ENCODE measurements at places on chromosomes 2 and 18.

GRCh38 chr2:170930131-170930990 is 1.3 kb downstream of the GORASP2 start:
- peak; percentile 51 for DNase-seq

DNA sequence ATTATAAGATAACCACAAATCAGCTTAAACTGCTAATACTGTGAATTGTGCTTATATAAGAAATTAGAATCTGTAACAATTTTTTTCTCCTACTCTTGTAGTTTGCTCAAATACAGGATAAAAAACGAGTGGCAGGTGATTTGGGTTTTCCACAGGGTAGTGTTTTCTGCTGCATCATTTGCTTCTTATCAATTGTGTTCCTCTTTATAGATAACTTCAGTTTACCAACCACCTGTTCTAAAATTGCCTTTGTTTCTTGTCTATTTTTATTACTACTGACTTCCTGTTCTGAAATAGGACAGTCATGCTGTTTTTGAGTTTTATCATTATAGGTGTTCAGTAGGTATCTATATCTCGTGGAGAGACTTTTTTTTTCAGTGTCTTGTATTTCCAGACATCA is 56.9 kb downstream of the MFSD6 start:
- no peak for DNase-seq

GRCh38 chr2:6960659-6961058 is 43.4 kb downstream of the RNF144A start:
- DNase-seq = no peak

DNA sequence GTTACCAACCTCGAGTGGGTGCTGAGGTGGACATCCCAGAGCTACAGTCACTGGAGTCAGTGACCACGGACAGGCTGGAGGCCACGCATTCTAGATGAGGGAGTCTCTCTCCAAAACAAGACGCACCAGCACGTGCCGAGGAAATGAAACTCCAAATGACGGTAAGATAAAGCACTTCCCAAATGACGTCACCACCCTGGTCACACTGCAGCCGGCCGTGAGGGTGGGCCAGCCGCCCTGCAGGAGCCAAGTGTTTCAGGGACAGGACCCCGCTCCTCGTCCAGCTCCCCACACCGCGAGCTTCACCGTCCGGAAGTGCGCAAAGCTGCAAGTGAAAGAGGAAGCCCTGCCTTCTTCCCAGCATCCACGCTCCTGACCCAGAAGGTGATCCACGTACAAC is 99.4 kb downstream of the ZNF516 start:
- no peak for DNase-seq

- DNase-seq = peak; percentile 72
These were observed 31.8 kb upstream of the INPP4A start for GRCh38 chr2:98412751-98413458.

DNA sequence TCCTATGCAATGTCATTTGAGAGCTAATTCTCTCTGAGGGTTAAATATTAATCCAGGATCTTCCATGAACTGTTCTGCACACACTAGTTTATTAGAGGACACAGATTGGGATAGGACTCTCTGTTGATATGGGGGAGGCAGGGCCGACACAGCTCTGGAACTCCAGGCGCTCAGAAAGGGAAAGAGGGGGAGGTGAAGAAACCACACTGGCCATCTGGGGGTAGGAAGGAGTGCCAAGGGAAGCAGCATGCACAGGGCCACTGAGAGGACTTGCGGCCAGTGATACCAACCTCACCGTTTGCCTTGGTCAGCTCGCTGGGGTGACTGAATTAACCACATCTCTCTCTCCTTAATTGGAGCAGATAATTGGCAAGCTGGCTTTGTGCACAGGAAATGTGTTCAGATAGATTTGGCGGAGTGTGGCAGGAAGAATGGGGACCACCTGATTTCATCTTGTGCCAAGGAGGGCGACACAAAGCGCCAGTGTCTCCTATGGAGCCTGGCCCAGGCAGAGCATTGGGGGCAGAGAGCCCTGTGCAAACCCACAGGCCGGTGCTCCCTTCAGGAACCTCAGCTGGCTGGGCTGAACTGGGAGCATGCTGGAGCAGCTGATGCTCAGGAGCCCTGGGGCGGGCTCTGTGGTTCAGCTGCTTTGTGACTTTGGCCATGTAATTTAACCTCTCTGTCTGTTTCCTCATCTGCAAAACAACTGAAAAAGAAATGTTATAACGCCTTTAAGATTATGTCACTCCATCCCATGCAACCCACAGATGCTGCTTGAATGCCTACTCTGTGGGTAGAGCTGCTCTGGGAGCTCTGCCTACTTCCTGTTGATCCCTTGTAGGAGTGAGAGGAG is 114.7 kb upstream of the STON1 start:
- no peak for DNase-seq

DNA sequence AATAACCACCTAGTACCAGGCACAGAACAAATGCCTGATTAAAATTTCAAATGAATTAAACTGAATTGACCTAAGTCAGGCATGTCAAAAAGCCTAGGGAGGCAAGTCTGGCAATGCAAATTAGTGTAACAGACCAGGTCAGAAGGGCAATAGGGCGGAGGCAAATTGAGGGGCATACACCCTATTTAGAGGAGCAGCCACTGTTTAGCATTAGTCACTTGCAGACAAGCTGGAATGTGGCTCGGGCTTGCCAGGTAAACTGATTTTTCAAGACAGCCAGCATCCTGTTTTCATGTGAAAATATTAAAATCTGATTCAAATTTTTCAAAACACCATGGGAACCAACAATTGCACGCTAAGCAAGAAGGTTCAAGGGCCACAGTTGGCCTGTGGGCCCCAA is 160.3 kb downstream of the EN1 start:
- DNase-seq = no peak

DNA sequence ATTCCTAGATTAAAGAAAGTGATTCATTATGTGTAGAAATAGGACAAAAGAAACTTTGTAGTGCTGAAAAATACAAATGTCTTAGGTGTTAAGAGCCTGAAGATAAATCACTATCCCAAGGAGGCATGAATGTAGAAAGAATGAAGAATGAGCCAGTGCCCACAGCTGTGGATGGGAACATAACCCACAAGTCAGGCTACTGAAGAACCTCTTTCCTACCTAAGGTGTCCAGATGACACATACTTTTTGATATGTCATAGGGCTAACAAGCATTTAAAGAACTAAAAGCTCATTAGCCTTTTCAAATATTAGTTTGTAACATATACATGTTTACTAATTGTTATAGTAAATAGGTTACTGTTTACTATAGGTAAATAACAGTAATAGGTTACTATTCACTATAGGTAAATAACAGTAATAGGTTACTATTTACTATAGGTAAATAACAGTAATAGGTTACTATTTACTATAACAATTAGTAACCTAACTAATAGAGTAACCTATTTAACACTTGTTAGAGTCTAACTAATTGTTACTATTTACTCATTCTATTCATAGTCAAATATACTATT is 275.0 kb upstream of the KYNU start:
- no peak for DNase-seq

DNA sequence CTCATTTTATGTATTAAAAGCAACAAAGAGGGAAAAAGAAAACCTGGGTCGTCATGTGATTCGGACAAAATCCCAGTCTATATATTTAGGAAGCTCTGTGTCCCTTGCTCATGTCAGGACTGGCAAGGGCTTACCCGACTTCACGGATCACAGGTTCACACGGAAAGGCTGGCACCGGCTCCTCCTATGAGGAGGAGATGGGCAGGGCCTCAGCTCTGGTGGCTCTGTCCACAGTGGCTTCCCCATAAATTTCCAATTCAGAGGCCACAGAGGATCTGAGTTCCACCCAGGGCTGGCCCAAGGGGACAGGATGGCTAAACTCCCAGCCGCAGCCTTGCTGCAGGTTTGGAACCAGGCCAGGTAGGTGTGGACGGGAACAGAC is 186.8 kb downstream of the BCL2 start:
- no peak for DNase-seq

- no peak for DNase-seq
These were observed 10.2 kb upstream of the SIX3 start for GRCh38 chr2:44931198-44931780.

DNA sequence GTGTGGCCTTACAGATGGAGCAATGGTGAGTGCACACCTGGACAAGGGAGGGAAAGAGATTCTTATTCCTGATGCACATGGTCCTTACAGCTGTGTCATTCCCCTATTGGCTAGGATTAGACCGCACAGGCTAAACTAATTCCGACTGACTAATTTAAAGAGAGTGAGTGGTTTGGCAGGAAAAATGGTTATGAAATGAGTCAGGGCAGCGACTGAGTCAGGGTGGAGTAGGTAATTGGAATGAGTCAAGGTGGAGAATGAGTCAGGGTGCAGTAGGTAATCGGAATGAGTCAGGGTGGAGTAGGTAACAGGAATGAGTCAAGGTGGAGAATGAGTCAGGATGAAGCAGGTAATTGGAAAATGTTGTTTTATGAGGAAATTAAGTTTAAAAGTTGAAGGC is 1353.7 kb upstream of the LRRTM1 start:
- DNase-seq = no peak

DNA sequence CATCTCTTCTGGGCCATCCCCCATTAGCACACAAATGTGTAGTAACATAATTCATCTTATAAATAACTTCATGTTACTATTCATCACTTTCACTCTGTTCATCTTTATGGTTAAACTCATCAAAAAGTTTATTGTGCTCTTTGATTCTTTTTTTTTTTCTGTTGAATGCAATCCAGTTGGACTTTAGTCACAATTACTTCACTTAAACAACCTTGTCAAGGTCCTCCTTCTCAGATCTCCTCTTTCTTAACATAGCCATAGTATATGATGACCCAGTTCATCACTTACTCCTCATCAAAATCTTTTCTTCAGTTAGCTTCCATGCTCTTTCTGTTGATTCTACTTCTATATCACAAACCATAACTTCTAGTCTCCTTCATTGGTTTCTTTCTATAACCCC is 80.2 kb upstream of the ZC3H15 start:
- no peak for DNase-seq

DNA sequence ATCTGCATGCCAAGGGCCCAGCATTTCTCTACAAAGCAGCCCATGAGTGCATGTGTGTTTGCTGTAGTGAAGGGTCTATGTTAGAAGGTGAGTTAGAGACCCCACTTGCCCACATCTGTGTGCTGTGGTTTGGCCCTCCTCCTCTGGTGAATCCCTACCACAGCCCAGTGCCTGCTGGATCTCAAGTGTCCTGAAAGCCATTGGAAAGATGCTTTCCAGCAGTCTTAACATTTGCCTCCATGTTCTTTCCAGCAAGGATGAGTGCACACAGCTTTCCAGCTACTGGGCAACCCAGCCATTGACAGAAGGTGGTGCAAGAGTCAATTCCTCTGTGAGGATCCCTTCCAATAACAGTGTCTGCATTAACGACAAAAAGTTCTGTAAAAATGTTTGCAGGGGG is 13.6 kb downstream of the CRIM1 start:
- DNase-seq = no peak

GRCh38 chr18:39365836-39366485 is 1800.4 kb upstream of the CELF4 start:
- no peak for DNase-seq

GRCh38 chr2:100141906-100142305 is 484 bp downstream of the AFF3 start:
- DNase-seq = no peak

DNA sequence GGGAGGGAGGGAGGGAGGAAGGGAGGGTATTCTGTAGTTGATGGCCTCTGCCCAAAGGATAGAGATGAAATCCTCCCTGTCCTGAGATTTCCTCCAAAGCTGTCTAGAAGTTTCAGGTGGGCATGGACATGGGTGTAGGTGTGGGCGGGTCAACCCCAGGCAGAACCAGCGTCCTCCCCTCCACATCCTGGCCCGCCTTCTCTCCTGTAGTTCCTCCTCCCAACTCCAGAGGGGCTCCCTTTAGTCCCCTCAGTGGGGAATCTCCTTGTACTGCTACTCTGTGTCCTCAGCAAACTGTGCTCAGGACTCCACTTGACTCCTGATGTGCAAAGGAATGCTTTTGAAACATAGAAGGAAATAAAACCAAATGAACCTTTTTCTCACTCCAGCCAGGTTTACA is 88.1 kb downstream of the MRPS9 start:
- no peak for DNase-seq

- DNase-seq = peak; percentile 20
These were observed 14.6 kb downstream of the PAIP2B start for GRCh38 chr2:71212336-71212735.

- no peak for DNase-seq
These were observed 13.9 kb downstream of the ZAP70 start for GRCh38 chr2:97727296-97727695.

DNA sequence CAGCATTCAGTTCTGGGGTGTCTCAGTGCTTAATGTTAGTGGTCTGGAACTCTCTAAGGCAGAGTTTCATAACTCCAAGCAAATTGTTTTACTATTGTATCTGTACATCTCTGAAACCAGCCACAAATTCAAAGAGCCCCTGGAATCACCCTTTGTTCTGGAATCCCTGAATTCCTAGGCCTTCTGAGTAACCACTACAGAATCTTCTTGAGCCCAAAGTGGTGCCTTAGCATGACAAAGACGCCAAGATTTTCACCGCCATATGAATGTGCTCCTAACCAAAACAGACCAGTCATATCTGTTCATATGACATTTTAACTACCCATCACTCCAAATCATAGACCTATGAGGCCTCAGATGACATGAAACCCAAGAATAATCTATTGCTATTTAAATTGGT is 668.1 kb downstream of the EPHA4 start:
- no peak for DNase-seq

DNA sequence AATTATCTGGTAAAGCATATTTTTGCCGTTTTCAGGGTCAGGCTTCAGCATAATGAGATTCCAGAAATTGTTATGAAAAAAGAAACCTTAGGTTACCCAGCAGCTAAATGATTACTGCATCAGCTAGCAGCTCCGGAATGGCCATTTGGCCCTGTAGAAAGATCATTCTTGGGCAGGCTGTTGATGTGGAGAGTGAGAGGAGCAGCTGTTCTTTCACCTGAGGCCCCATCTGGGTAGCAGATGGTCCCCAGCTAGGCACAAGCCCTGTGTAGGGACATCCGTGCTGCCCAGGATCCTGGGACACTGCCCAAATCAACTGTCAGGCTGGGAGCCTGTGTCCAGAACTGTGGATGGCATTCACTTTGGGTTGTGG is 61.8 kb downstream of the NEDD4L start:
- no peak for DNase-seq

GRCh38 chr18:68234676-68235075 is 480.2 kb downstream of the TMX3 start:
- no peak for DNase-seq

DNA sequence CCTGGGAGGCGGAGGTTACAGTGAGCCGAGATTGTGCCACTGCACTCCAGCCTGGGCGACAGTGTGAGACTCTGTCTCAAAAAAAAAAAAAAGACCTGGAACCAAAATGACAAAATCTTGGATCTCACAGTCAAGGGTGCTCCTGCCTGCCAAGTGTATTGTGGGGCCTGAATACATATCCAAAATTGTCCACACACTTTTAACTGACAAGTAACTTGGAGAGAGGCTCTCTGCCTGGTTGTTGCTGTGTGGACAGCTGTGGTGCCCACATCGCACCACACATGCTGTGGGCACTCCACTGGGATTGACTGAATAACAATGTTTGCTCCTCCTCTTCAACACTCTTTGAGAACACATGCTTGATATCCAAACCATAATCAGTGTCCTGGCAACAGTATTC is 117.6 kb upstream of the REV1 start:
- no peak for DNase-seq

Data from HTR-8/SVneo (cell line).